Fibroblast of pulmonary artery (primary cell): ENCODE measurements at places on chromosomes 11 and 22.

- no peak for DNase-seq
Observed at GRCh38 chr11:12172493-12173013, 62.2 kb downstream of the MICAL2 start.

- no peak for DNase-seq
Observed at GRCh38 chr22:30324014-30324730, 2.6 kb downstream of the TBC1D10A start.

DNA sequence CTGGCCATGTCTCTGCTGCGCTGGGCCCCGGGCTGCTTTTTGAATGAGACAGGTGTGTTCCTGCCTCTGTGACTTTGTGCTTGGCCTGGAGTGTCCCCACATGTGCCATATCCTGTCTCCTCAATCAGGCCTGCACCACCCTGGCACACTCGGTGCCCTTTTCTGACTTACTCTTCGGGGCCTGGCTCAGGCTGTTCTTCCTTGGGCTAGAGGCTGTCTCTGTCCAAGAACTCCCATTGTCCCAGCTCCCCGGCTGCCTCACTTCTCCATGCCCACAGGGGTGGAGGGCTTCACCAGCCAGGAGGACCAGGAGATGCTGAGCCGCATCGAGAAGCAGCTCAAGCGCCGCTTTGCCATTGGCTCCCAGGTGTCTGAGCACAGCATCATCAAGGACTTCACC, 23.0 kb downstream of the MCM5 start:
- DNase-seq, result no peak

DNA sequence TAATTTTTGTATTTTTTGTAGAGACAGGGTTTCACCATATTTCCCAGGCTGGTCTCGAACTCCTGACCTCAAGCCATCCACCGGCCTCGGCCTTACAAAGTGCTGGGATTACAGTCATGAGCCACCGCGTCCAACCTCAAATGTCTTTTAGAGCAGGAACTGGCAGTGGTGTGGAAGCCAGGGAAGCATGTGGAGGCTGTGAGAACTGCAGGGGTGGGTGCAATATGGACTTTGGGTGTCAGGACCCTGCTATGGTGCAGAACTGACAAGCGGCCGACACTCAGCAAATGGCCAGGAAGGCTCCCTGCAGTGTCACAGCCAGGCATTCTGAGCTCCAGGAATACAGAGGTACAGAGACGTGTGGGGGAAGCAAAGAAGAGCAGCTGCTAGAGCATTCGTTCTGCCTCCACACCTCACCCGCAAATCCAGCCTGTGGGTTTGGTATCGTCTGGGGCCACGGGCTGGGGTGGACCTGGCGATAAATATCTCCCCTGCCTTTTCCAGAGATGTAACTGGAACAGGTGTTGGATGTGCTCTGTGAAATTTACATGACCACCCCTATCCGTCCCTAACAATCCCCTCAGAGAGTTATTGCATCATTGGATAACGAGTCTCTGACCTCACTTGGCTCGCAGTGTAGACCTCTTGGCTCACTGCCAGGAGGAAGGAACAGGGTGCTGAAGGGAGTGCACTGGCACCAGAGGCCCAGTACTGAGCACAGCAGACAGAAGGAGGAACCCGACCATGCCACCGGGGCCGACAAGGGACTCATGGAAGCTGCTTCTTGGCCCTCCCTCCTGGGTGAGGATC, 624.7 kb upstream of the B3GAT1 start:
- DNase-seq, result no peak

DNA sequence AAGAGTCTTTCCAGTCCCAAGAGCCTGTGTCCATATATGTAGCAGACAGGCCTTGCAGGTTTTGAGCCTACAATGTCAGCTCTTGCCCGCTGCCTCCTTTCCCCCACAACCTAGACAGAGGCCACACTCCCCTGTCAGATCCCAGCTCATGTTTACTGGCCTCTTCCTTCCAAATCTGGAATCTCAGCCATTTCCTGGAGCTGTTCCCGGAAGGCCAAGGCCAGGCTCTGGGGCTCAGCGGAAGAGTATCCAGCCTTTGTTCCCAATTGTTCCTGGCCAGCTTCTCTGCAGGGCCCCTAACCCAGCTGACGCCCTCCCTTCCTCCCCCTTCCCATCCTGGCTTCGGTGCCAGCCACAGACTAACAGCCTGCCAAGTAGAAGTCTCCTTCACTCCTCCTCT, 1.0 kb upstream of the ROBO4 start:
- peak; percentile 94 for DNase-seq
